ENCODE measurements at places on chromosomes 4 and X. TPM values are rescaled to one million over a fixed set of nuclear protein-coding genes. Genes with fewer than 3 reads are reported as not detected.

The CT45A7 gene
- not detected for total RNA-seq

The GUCY2F gene
- 0.24 TPM for total RNA-seq

The XAGE1A gene
- 36.9 TPM for total RNA-seq

The FUNDC1 gene
- 44.2 TPM for total RNA-seq

The HAND2 gene
- 22.7 TPM for total RNA-seq

The FAAH2 gene
- not detected for total RNA-seq

The TCEAL2 gene
- 0.28 TPM for total RNA-seq

The DIPK2B gene
- total RNA-seq, result not detected
